H9 (cell line): ENCODE measurements at places on chromosomes 2 and 18.
A peak's percentile ranks its signal among the peaks of the same experiment; 100 is the strongest.

- DNase-seq = no peak
These were observed 118.1 kb upstream of the ARL5A start for GRCh38 chr2:151946250-151946884.

GRCh38 chr2:241964133-241964532, 94.6 kb downstream of the RTP5 start:
- DNase-seq = no peak

DNA sequence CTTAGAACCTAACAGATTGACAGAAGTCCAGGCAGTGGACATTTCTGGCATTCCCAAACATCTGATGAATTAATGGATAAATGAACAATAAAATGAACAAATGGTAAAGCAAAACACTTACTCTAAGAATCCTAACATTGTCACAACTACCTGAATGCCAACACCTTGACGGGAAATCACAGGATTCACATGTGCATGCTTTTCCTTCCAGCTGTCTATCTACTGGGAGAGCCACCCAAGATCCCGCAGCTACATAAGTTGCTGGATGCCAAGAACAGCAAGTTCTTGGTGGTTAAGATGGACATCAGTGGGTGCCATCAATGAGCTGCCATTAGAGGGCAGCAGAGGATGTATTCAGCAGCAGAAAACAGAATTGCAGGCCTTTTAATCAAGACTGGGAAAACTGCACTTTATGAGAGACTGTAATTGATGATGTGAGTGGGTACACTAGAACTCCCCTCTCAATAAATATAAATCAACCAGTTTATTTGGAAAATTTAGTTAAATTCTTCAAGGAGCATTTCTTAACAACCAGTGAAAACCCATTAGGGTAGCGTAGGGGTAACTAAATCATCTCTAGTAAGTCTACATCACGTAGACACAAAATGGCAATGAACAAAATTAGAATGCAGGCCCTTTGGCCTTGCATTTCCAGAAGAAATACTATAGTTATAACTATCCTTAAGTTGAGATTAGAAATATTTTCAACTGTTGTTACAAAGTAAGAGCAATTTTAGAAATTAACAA, 45.6 kb downstream of the SESTD1 start:
- DNase-seq = peak; percentile 67

DNA sequence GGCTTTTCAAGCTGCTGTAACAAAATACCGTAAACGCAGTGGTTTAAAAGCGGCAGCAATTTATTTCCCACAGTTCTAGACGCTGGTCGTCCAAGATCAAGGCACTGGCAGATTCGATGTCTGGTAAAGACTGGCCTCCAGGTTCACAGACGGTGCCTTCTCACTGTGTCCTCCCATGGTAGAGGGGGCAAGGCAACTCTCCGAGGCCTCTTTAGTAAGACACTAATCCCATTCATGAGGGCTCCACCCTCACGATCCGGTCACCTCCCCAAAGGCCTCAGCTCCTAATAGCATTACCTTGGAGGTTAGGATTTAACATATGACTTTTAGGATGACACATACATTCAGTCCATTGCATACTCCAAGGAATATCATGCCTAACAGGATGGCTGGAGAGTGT, 117.2 kb downstream of the SH3RF3 start:
- DNase-seq = no peak

DNA sequence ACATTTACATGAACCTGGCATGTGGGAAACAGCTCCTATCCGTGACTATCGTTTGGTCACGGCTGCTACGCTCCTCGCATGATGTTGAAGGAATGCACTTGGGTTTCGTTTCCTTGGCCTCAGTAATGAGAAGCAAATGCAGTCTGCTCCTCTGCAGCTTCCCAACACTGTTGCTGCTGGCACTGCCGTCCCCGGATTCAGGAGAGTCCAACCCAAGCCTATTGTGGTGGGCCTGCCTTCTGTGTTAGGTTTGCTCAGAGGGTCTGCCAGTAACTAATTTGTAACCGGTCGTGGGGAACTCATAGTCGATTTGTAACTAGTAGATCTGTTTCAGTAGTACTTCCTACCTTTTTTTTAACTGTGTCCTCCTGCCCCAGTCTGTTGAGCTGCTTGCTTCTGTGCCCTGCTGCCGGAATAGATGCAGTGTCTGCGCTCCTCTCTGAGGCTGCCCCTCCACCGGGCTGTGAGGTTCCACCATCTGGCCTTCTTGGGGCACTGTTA, 58.4 kb downstream of the WDSUB1 start:
- no peak for DNase-seq

DNA sequence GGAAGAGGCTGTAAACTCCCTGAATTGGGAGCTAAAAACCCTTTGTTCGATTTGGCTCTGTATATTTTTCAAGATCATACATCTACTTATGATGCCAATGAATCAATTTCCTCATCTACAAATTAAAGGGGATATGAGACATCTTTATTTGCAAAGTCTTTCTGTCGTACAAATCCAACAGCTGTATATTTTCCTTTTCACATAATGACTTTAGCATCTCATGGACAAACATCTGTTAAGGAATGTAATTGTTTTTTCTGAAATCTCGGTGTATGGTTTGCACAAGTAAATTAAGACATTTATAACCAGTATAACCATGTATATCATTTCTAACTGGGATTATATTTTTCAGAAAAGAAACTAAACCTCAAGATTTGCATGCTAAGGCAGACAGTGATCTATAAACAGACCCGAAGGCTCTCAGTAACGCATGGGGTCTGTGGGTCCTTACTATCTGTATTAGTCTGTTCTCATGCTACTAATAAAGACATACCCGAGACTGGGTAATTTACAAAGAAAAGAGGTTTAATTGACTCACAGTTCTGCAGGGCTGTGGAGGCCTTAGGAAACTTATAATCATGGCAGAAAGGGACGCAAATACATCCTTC, 130.8 kb downstream of the SLC8A1 start:
- no peak for DNase-seq

- DNase-seq = no peak
These were observed 69.7 kb downstream of the LYPD6 start for GRCh38 chr2:149399934-149400615.

GRCh38 chr2:109447776-109448175, 166.0 kb downstream of the SEPTIN10 start:
- no peak for DNase-seq

- no peak for DNase-seq
These were observed 672.8 kb upstream of the SYT4 start for GRCh38 chr18:43950062-43950461.

DNA sequence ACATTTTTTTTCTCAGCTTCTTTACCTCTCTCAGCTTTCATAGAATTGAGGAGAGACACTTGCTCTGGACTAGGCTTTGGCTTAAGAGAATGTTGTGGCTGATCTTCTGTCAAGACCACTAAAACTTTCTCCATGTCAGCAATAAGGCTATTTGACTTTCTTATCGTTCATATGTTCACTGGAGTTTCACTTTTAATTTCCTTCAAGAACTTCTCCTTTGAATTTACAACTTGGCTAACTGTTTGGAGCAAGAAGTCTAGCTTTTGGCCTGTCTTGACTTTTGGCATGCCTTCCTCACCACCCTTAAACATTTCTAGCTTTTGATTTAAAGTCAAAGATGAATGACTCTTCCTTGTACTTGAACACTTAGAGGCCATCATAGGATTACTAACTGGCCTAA, 104.4 kb upstream of the SLC39A10 start:
- no peak for DNase-seq

DNA sequence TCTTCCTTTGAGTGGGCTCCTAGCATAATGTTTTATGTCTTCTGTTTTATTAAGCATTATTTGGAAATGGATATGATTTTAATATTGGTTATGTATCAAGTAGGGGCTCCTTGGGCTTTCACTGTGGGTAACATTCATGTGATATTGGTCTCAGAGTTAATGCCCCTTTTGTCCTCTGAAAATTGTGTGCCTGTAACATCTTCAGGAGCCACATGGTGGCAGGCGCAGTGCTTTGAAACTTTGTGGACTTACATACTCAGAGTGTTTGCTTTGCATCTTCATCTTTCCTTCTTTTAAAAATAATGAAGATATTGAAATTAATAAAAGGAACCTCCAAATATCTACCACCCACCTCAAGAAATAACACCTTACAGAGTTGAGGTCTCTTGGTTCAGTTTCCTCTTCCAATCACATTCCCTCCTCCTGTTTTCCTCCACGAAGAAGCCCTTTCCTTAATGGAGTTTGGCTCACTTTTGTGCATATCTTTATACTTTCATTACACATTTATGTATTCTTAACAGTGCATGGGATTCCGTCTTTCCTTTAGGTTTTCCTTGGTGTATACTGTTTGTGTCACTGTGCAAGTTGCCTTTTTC, 73.5 kb downstream of the LIMS1 start:
- no peak for DNase-seq

GRCh38 chr2:28751956-28752630, 463 bp downstream of the PPP1CB start:
- no peak for DNase-seq

GRCh38 chr2:129252781-129253460, 726.5 kb upstream of the RAB6C start:
- no peak for DNase-seq

DNA sequence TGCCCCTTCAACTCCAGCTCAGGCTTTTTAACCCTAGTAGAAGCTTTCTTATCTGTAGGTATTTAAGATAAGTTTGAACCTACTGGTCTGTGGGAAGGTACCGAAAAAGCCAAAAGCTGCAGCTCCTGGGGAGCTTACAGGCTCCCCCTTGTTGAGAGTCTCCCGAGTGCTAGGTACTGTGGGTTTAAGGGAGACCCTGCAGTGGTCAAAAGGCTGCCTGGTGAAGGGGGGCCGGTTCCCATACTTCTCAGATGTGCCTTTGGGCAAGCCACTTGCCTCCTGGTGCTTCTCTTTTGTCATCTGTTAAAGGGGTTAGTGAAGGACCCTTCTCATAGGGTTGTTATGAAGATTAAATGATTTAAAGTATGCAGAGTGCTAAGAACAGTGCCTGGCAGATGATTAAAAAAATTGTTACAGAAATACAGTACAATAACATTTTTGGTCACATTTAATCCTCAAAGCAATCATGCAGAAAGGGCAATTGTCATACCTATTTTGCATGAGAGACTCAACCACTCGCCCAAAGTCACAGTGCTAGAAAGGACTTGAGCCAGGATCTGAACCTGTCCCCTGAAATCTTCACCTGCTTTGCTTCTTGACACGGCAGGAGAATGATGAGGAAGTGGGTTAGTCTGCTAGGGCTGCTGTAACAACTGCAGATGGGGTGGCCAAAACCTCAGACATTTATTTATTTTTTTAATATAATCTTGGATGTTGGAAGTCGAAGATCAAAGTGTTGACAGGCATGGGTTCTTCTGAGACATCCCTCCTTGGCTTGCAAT, 62.5 kb downstream of the NEDD4L start:
- no peak for DNase-seq

DNA sequence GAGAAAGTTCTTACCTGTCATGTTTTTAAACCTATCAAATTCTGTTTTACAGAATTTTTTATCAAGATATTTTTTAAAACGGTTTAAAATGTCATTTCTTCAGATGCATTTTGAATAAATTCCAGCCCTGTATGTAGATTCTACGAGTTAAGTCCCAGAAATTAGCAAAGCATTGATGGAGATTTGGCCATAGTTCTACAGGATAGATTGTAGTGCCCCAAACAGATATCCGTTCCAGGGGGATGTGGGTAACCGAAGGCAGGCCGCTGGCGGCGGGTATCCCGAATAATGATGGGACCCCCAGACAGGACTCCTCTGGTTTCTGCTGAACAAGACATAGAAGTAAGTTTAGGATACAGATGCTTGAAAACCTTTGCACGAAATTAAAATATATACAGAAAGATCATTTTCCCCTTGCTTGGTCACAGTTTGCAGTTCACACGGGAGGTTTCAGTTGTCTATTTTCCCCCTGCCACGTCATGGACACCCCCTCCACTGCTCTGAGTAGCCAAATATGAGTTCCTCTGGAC, 755 bp downstream of the NOL4 start:
- no peak for DNase-seq

DNA sequence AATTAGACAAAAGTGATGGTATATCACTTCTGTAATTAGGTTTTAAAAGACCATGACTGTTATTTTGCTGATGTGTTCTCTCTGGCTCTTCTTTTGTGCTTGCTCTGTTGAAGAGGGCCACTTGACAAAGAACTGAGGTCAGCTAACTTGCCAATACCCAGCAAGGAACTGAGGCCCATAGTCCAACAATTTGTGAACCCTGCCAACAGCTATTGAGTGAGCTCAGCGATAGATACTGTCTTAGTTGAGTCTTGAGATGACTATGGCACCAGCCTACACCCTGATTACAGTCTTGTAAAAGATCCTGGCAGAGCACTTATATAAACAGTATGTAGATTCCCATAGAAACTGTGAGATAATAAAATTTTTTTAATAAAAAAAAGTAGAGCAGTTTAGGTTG, 103.0 kb downstream of the BMPR2 start:
- DNase-seq = no peak

GRCh38 chr2:124261456-124261855, 236.4 kb downstream of the CNTNAP5 start:
- no peak for DNase-seq

GRCh38 chr18:10343778-10344177, 110.7 kb upstream of the APCDD1 start:
- no peak for DNase-seq

DNA sequence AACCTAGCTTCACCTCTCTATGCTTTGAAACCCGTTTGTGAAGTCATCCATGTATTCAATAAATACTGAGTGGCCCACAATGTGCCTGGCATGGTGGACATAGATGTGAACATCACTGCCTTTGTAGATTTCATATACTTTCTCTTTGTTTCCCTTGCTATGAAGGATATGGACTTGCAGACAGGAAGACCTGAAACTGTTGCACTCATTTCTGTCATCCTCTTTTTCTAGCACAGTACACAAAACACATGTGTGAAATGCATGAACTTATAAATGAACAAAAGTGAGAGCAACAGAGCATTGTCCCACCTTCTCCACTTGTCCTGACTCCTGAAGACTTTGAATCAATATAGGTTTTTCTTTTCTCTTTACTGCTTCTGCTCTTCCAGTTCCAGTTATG, 249.4 kb upstream of the LINC00305 start:
- DNase-seq = no peak

DNA sequence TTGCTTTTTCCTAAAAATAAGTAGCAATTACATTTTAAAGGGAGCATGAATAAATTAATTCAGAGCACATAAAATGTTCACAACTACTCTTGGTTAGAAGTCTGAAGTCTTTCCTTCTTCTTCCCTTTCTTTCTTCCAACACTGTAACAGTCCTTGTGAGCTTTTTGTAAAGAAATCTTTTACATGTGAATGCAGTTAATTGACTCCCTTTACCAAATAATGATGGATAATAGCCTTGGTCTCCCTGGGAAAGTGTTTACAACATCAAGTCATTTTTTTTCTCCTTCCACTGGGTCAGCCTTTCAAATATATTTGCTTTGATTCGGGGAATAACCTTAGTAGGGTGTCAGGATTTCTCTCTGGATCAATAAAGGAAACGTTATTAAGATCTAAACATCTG, 39.1 kb downstream of the CALCRL start:
- no peak for DNase-seq

DNA sequence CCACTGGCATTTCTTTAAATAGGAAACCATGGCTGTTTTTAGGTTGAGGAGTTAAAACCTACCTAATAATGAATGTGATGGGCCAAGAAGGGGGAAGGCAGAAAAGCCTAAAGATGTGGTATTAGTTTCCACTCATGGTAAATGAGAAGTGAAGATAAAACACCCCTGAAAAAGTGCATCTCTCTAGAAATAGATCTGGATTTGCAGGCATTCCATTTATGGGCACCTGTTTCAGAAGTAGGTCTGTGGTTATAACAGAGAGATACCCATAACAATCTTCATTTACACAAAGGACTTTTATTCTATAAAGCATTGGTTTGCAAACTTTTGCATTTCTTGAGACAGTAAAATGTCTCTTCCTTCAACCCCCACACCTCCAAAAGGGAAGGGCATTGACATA, 62.1 kb downstream of the PRKCE start:
- DNase-seq = no peak
